ENCODE measurements at places on chromosomes 6 and 20.

DNA sequence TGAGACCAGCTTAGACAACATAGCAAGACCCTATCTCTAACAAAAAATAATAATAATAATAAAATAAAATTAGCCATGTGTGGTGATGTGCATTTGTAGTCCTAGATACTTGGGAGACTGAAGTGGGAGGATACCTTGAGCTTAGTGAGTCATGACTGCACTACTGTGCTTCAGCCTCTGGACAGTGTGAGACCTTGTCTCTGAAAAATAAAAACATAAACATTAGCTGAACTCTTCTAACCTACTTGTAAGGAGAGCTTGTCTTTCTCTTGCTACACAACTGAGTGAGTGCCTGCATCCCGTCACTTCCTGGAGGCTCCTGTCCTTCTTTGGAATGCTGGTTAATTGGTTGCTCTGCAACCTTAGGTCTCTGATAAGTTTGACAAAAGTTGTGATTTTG lies 5.1 kb upstream of the DBNDD2 start:
- DNase-seq: no peak

DNA sequence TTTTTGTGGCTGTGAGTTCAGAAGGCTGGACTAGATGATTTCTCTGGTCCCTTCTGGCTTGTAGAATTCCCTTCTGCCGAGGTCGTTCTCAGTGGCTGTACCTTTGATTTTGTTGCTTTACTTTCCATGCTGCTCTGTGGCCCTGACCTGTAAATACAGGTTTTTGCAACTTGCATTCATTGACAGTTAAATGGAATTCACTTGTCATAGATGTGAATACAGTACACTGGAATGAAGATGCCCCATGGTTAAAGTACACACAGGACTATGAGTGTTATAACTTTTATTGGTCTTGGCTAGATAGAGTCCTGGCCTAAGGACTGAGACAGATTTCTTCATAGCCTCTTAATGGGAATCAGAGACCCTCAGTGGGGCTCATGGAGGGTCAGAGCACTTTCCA lies 12.9 kb upstream of the EFCAB8 start:
- DNase-seq: no peak

DNA sequence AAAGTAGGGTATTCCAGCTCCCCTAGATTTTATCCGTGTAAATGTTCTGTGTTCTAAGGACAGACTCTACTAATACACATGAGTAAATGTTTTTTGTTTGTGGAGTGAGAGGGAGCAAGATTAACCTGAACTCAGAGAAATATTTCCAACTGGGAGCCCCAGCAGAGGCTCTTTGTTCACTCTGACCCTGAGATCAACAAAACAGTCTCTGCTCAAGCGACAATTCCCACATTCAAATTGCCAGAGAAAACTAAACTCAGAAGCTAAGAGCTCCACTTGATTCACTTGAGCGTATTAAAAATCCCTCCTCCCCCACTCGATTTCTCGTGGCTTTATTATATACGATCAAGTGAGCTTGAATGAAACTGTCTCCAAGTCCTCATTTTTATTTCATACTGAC lies 413.9 kb upstream of the JARID2 start:
- no peak for DNase-seq

DNA sequence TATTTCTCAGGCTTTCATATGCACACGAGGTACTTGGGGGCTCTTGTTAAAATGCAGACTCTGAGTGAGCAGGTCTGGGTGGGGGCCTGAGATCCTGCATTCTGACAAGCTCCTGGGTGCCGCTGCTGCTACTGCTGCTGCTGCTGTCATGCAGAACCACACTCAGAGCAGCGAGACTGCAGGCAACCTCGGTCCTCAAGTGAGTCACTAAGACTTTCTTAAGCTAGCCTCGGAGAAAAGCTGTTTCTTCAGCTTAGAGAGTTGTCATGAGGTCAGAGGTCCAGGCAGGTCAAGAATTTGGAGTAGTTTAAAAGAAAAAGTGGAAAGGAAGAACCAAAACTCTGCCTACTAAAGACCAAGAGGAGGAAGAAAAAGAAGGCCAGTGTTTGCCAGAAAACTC lies 92.9 kb downstream of the SPTLC3 start:
- peak; percentile 7 for DNase-seq

DNA sequence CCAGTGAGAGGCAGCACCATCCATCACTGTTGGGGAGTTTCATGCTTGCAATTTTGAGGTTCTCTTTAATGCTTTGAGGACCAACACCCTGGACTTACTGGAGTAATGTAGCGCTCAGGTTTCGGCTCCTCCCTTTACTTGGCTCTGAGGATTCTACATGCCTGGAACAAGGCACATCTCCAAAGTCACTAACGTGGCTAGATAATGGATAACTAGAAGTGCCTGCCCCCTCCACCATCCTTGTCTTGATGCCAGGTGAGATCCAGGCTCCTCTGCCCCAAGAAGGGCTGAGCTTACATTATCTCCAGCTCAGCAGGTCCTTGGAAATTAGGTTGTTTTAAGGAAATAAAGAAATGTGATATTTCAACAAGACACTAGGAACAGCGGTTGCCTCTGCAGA lies 75.5 kb upstream of the ZNFX1 start:
- DNase-seq: no peak

- no peak for DNase-seq
Measured at GRCh38 chr6:118476551-118476950, 71.5 kb upstream of the PLN start.

GRCh38 chr6:78615430-78615904 lies 251.9 kb upstream of the IRAK1BP1 start:
- DNase-seq: no peak

DNA sequence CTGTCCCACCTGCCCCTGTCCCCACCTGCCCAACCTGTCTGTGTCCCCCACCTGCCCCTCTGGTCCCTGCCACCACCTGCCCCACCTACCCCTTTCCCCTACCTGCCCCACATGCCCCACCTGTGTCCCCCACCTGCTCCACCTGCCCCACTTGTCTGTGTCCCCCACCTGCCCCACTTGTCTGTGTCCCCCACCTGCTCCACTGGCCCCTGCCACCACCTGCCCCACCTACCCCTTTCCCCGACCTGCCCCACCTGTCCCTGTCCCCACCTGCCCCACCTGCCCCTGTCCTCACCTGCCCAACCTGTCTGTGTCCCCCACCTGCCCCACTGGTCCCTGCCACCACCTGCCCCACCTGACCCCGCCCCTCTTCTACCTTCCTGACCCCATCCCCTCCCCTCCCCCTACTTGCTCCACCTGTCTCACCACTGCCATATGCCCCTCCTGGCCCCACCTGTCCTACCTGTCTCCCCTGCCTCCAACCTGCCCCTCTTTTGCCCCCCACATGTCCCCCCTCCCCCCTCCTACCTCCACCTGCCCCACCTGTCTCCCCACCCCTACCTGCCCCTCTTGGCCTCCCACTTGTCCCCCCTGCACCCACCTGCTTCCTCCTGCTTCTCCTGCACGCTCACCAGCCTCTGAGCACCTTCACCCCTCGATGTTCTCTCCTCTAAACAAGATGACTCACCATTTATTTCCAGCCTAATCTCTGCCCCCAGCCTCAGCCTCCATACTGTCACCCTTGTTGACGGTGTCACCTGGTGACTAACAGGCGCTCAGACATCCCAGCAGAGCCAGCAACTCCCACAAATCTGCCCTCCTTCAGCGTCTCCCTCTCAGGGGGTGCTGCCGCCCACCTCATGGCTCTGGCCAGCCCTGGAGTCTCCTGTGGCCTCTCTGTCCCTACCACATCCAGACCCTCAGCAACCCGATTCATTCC lies 5.6 kb upstream of the MYT1 start:
- no peak for DNase-seq

GRCh38 chr6:13286181-13286580 lies 42.2 kb downstream of the TBC1D7 start:
- DNase-seq: no peak

- no peak for DNase-seq
Measured at GRCh38 chr20:15895126-15895525, 678.1 kb downstream of the KIF16B start.

DNA sequence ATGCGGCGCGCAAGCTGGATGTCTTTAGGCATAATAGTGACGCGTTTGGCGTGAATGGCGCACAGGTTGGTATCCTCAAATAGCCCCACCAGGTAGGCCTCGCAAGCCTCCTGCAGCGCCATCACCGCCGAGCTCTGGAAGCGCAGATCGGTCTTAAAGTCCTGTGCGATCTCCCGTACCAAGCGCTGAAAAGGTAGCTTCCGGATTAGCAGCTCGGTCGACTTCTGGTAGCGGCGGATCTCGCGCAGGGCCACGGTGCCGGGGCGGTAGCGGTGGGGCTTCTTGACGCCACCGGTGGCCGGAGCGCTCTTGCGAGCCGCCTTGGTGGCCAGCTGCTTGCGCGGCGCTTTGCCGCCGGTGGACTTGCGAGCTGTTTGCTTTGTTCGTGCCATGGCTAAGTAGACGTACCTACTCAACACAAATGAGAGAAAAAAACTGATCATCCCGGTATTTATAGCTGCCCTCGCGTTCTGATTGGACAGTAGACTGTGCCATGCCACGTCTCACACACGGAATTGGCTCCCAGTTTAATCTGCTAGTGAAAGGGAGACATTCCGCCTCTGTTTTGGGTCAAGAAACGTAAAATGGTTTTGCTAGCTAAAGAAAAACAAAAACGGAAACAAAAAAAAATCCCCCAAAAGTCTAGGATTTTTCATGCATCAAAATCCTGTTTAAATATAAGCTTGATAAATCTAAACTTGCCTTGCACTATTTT lies 40.1 kb downstream of the OR2B2 start:
- DNase-seq: peak; percentile 79

GRCh38 chr20:10466855-10467254 lies 31.8 kb downstream of the SLX4IP start:
- DNase-seq: no peak

DNA sequence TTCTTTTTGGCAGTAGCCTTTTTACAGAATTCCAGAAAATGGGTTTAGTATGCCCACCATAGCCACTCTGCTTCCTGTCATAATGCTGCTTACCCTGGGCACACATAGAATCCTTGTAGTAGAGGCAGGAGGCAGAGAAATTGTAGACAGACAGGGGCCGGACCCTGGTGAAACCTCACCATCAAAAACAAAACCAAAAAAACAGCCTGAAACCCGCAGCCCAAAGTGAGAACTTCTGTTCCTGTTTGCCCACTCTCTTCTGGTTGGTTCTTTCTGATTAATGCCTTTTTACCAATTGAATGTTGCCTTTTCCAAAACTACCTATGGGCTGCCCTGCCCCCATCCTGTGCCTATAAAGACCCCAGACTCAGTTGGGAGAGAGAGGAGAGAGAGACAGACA lies 188.2 kb downstream of the CDKAL1 start:
- no peak for DNase-seq

DNA sequence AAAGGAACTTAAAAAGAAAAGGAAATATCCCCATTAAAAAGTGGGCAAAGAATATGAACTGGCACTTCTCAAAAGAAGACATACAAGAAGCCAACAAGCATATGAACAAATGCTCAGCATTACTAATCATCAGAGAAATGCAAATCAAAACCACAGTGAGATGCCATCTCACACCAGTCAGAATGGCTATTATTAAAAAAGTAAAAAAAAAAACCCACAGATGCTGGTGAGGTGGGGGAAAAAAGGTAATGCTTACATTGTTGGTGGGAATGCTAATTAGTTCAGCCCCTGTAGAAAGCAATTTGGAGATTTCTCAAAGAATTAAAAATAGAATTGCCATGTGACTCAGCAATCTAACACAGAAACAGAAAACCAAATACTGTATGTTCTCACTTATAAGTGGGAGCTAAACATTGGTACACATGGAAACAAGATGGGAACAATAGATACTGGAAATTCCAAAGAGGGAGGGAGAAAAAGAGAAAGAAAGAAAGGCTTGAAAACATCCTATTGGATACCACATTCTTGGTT lies 437.1 kb downstream of the GRIK2 start:
- peak; percentile 63 for DNase-seq

DNA sequence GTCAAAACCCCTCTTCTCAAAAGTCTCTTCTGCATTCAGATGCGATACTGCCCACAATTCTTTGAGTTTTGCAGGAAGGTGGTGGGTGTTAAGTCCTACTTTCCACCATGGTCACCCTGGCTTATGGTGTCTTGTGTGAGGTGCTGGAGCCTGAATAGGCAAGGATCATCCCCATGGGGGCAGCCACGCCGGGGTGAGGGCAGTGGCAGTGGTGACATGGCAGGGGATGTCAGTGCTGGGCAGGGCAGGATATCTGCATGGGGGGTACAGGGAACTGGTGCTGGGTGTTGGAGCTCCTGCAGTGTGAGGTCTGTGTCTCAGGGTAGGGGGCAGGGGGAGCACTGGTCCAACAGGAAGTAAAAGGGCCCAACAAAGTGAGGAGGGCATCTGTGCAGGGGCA lies 2.3 kb downstream of the MAS1 start:
- DNase-seq: no peak

DNA sequence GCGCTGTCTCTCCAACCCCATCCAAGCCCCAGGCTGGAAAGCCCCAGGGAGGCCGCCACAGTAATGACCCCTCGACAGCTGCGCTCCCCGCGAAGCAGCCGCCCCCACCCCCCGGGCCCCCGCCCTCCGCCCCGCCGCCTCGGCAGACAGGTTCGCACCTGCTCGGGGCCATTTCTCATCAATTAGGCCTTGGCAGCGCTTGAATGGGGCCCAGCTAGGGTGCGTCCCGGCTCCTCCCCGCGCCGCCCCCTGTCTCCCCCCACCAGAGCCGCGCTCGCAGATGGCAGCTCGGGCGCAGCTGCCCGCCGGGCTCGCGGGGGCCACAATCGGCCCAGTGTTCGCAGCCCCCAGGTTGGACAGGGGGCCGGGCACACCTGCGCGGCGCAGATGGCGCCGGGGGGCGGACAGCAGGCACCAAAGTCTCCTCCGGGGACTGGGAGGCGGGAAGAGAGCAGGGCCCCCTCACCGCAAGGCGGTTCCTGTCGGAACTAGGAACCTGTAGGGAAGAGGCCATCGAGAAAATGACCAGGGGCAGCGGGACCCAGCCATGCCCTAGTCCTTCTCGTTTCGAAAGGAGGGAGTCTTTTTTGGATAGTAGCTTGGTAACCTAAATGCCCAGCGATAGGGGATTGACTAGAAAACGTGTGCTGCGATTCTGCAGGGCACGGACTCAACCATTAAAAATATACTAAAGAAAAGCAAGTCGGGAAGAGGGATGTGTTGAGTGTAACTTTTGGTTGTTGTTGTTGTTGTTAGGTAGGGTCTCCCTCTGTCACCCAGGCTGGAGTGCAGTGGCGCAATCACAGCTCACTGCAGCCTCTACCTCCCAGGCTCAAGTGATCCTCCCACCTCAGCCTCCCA lies 83.2 kb upstream of the EYA2 start:
- DNase-seq: no peak

- DNase-seq: peak; percentile 92
Measured at GRCh38 chr20:34907616-34908469, 31.4 kb downstream of the ACSS2 start.
